ENCODE measurements at places on chromosomes 1 and 21.

GRCh38 chr1:54685335-54685905, 30.2 kb upstream of the TTC4 start:
- no peak for DNase-seq

DNA sequence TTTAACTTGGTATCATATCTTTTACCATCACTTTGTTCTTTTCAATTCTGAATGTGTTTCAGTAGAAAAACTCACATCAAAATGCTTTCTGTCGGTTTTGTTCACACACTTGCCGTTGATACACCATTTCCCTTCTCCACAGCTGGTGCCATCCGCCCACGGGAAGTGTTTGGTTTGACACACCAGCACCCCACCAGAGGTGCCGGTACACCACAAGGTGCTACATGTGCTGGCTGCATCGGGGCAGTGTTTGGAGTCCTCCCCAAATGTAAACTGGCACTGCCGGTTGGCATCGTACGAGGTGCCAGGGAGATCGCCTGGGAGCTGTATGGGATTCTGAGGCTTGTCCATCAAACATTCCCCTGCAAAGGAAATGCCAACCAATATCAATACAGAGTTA, 5.0 kb downstream of the ADAMTS1 start:
- DNase-seq = no peak

DNA sequence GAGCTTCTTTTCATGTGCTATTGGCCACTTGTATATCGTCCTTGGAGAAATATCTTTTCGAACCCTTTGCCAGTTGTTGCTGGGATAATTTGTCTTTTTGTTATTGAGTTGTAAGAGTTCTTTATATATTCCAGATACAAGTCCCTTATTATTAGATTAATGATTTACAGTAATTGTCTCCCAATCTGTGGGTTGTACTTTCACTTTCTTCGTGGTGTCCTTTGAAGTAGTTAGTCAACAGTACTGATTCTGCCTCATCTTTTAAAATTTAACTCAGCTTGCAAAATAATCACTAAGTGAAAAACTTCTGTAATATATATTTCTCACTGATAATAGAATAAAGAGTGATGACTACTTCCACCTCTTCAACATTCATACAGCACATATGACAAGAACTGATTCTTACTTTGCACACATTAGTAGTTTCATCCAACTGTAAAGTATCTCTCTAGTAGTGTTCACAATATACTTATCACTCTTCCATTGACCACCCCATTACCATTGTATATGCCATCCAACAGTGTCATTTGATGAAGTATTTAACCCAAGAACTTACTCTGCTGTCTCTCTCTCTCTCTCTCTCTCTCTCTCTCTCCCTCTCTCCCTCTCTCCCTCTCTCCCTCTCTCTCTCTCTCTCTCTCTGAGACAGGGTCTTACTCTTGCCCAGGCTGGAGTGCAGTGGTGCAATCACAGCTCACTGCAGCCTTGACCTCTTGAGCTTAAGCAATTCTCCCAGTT, 104.2 kb upstream of the DMRTA2 start:
- no peak for DNase-seq

DNA sequence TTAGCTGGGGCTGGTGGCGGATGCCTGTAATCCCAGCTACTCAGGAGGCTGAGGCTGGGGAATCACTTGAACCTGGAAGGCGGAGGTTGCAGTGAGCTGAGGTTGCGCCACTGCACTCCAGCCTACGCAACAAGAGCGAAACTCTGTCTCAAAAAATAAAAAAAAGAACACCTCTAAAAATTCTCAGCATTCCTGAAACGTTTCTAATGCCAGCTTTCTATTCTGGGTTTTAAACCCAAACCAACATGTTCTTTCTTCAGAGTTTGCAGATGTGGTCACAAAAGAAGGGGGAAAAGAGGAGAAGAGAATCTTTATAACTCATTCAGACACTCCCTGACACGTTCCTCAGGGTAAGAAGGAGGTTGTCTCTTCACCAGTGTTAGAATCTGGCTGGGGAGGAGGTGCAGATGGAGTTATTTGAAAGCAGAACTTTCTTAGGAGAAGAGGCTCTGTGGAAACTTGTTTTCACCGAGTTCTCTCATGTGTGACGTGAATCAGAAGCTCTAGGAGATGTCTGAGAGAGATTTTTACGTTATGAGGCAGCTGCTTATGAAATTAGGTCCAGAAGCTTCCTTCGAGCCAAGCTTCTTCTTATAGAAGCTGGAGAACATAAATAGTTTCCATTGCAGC, 17.8 kb upstream of the CNR2 start:
- DNase-seq = no peak

- no peak for DNase-seq
Observed at GRCh38 chr1:191460234-191460633, 698.0 kb upstream of the RGS18 start.

DNA sequence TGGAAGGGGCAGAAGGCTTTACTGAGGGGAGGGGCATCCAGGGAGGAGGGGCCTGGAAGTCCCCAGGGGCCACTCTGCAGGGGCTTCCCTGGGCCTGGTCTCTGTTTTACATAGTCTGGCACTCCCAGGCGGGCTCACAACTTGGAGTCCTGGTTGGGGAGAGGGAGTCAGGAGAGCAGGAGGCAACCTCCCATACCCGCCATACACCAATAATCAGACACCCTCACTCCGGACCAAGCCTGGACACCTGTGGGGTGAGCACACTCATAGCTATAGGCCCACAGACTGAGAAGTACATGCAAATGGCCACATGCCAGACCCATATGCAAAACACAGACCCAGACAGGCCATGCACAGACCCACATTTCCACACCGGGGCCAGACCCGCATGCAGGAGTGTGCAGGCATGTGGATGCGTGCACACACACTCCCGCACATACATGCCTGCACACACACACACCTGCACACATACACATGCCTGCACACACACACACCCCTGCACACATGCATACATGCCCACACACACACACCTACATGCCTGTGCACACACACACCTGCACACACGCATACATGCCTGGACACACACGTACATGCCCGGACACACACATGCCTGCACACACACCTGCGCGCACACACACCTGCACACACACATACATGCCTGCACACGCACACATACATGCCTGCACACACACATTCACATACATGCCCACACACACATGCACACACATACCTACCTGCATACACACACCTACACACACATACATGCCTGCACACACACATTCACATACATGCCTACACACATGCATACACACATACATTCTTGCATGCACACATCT, 89.5 kb upstream of the RUNX3 start:
- no peak for DNase-seq

DNA sequence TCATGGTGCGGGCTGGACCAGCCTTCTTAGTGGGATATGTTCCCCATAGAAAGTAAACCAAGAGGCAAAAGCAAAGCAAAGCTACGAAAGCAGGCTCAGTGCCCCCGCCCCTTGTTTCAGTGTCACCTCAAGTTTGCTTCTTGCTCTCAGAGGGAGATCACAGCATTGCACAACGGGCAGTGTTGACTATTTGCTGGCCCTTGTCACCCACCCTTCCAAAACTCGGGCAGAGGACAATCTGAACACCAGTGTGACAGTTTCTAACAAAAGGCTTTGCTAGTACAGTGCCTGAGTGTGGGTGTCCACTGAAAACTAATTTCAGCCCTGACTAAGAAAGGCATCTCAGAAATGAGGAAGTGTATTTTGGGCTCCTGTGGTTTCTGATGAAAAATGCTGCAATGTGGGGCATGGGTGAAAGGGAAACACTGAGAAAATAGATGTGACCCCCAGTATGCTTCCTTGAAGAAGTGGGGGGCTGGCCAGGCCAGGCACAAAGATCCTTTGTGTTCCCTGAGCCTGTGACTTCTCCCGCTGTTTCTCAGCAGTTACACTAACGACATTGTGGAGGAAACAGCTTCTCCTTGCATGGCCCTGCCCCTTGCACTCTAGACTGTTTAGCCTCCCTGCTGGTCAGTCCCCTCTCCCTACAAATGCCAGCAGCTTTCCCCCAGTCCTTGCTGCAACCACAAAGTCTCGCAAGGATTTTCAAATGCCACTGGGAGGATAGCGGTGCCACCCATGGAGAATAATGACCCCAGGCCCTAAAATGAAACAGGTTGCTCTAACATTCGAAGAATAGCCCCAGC, 33.3 kb upstream of the KCNE1 start:
- DNase-seq = peak; percentile 87

- no peak for DNase-seq
Observed at GRCh38 chr1:85427849-85428248, 37.1 kb downstream of the DDAH1 start.

DNA sequence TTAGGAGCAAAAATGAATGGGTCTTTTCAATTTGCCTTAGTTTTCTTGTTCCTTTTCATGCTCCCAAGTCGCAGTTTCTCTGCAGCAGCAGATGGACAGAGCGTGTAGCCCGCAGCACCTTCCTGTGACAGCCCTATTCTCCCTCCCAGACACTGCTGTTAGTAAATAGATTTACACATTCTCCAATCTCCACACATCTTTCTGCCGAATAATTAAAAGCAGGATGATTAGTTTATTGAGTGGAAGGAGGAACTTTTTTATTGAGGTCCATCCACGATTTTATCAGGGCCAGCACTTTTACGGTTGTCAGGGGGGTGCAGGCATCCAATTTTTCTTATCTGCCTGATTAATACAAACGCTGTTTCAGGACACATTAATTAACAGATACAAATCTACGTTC, 98.2 kb upstream of the USH2A start:
- DNase-seq = no peak

DNA sequence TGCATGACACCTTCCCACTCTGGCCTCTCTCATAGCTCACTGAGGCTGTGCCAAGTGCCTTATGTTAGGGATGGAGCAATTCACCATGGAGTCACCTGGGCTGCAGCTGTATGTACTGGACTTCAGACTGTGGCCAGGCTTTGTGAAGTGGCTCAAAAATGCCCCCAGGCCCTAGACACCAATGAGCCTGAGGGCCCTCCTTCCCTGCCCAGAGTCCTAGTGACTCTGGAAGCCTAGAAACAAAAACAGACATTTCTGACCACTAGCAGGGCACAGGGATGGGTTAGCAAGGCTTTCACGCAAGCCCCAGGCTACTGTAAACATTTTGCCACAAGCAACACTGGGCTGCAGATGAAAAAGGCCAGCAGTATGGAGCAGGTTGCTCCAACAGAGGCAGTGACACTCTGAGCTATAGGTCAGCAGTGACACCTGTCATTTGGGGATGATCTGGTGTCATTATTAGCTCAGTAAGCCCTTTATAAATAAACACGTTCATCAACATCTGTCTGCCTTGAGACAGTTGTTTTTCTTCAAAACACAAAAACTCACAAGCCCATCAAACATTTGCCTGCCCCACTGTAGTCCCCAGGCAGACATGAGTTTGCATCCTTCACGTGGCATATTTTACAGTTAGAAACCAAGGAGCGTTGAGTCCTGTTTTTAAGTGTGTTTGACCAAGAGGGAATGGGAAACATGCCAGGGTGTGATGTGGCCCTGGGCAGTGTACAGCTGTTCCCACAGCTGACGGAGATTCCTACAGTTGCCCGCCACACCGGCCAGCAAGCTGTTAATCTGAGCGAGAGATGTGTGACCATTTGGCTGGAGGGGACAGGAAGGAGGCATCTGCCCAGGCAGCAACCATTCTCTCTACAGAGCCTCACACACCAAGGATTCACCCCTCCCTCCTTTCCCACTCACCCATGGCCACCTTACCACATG, 66.8 kb downstream of the KCNN3 start:
- DNase-seq = no peak

DNA sequence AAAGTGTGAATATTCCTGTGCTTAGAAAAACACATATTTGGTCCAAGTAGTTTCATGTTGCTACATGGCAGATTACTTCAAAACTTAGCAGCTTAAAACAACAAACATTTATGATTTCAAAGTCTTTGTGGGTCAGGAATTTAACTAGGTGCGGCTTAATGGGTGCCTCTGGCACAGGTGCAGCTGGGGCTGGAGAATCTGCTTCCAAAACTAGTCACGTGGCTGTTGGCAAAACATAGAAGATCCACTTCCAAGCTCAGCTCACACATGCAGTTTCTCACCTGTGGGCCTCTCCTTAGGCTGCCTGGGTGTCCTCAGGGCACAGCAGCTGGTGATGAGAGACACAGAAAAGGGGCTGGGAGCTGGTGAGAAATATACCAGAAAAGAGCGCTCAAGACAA, 263.4 kb downstream of the TTLL7 start:
- DNase-seq = no peak

GRCh38 chr1:207051191-207051943, at the start of gene YOD1:
TSS of gene YOD1 (minus strand) at chr1:207051208. CDS start at chr1:207051030, 178 bp downstream.
- peak; percentile 66 for DNase-seq

DNA sequence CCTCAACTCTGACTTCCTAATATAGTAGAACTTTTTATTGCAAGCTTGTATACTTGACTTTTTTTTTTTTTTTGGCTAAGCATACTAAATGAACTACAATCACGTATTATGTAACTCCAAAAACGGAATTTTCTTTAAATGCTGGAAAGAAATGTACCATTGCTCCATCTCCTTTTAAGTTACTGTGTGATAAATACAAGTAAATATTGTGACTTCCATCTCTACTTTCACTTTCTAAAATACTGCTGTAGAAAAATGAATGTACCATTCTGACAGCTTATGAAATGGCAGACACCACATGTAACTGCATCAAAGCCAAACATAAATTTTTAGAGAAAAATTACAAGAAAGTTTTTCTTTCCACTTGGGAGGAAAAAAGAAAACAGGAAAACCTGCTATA, 54.7 kb downstream of the ASH1L start:
- no peak for DNase-seq

GRCh38 chr1:2212532-2213491, 15.3 kb upstream of the SKI start:
- DNase-seq = peak; percentile 97

DNA sequence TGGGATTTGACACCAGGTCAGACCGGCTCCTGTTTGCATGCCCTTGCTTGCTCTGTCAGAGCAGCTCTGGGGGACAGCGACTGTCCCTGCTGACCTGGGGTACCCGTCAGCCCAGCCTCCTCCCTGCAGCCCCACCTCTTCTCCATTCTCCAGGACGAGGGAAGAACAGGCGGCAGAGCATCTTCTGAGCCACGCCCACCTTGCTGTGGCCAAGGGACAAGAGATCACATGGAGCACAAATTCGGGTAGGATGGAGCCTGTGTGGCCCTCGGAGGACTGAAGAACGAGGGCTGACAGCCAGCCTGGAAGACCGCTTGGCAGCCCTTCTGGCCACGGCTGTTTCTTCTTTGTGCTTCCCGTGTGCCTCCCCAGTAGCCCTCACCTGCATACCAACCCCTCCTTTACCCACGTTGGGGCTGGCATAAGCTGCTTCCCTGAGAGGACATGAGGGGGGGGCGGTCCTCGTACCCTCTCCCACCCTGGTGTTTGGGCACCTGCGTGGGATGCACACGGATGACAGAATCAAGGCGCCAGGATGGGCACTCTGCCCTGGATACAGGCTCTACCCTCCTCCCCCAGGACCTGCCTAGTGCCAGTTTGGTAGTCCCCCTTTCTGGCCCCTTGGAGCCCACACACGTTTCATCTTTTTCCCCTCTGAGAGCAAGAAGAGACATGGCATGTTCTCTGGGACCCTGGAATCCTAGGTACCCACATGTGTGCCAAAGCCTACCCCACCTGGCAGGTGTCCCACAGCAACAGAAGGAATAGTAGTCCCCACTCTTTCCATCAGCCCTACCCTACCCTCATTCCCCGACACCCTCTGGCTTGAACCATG, 26.9 kb downstream of the CDK18 start:
- DNase-seq = no peak

GRCh38 chr1:12085643-12086260, 22.6 kb downstream of the TNFRSF8 start:
- no peak for DNase-seq

- DNase-seq = no peak
Observed at GRCh38 chr1:169670836-169671235, 40.6 kb downstream of the SELL start.
